Fibroblast of lung (primary cell): ENCODE measurements at places on chromosomes 13 and 19.
A peak's percentile ranks its signal among the peaks of the same experiment; 100 is the strongest.

GRCh38 chr13:27170516-27171243 lies 931 bp downstream of the USP12 start:
- DNase-seq: no peak

- DNase-seq: peak; percentile 95
Observed at GRCh38 chr13:20814224-20814910, 40.6 kb upstream of the EEF1AKMT1 start.

- DNase-seq: no peak
Observed at GRCh38 chr13:112843392-112844111, 125.5 kb upstream of the MCF2L start.

DNA sequence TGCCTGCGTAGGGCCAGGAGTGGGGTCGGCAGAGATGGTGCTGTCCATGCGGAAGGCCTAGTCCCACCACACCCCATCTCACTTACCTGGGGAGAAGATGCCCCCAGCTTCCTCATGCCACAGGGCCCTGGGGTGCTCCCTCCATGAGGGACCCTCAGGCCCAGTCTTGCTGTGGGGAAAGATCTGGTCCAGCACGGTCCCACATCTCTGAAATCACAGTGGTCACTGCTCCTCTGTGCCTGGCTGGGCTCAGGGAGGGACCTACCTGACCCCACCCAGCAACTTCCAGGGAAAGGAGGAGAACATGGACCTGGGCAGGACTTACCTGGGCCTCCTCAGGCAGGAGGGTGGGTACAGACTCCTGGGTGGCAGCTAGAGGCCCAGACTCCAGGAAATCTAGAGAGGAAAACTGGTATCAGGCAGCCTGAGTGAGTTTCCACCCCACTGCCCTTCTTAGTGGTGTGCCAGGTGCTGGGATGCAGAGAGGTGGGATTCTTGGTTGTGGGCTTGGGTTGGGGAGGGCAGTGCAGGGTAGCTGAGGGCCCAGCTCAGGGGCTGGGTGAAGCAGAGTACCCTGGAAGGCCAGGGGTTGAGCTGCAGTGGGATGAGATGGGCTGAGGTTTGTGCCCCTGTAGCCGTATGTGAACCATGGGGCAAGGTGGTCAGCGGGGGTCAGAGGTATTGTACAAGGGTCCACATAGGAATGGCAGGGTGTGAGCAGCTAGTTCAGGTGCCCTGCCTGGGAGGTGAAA lies 3.8 kb downstream of the MZF1 start:
- DNase-seq: no peak

DNA sequence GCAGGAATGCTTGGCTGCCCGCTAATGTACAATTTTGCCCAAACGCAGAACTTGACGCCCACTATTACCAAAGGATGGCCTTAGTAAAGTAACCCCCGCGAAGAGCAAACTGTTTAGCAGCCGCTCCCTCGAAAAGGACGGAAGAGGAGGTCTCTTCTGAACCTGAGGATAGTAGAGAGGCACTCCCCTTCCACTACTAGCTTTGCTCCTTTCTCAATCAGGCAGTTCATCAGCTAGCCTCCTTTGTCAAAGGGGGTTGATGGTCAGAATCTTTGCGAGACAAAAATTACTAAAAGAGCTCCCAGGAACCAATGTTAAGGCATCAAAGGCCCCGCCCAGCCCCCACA lies 534 bp downstream of the CAB39L start:
- peak; percentile 36 for DNase-seq

GRCh38 chr13:23074075-23074828 lies 106.5 kb upstream of the SGCG start:
- DNase-seq: no peak

DNA sequence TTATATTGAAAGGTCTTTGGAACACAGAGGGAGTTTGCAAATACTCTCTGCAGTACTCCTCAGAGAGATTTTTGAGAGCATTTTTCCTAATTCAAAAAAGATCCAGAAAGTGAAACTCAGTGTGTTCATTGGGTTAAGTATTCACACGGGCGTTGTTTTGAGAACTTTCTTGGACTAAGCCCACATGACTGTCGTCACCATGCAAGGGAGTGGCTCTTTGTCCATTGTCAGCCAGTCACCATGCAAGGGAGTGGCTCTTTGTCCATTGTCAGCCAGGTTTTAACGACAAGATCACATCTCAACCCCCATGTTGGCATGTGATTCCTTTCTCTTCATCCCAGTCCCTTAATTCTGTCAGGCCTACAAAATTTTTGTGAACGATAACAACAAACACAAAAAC lies 81.2 kb upstream of the STK24 start:
- no peak for DNase-seq
